ENCODE measurements at places on chromosomes 2 and 18.

GRCh38 chr2:9737053-9737875, 106.0 kb upstream of the TAF1B start:
- DNase-seq: no peak

GRCh38 chr2:53877556-53877955, 17.8 kb upstream of the GPR75 start:
- no peak for DNase-seq

GRCh38 chr18:74360852-74361655, 45.4 kb downstream of the C18orf63 start:
- DNase-seq: no peak

GRCh38 chr2:65602603-65603235, 170.3 kb upstream of the SPRED2 start:
- DNase-seq: no peak

GRCh38 chr2:113104054-113104611, 23.3 kb upstream of the IL1RN start:
- DNase-seq: no peak

- no peak for DNase-seq
Measured at GRCh38 chr18:5912566-5912965, 17.2 kb upstream of the TMEM200C start.

- no peak for DNase-seq
Measured at GRCh38 chr2:199278099-199278498, 179.6 kb downstream of the SATB2 start.

- DNase-seq: no peak
Measured at GRCh38 chr2:160869411-160869810, 290.8 kb upstream of the TANK start.

GRCh38 chr18:45090526-45091140, 409.9 kb downstream of the SETBP1 start:
- no peak for DNase-seq

GRCh38 chr2:63000801-63001200, 49.8 kb upstream of the OTX1 start:
- DNase-seq: no peak
